Keratinocyte (primary cell): ENCODE measurements at places on chromosomes 4 and X.

DNA sequence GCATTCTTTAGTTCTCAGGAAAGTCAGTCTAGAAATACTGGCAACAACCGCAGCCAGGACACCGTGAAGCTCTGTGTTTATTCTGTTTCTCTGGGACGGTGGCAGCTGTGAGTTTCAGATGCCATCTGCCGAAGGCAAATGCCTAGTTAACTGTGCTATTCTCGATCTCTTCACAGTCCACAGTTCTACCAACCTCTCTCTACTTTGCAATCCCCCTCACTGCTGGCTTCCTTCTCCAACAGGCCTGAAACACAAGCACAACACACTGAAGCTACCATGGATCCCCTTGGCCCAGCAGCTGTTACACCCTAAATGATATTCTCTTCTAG lies 118.8 kb downstream of the ZNF827 start:
- no peak for DNase-seq

GRCh38 chr4:167111622-167112021 lies 122.7 kb downstream of the SPOCK3 start:
- DNase-seq: peak; percentile 33

- DNase-seq: no peak
Measured at GRCh38 chr4:42360256-42360669, 37.0 kb upstream of the SHISA3 start.

- no peak for DNase-seq
Measured at GRCh38 chr4:173025131-173025530, 143.5 kb upstream of the GALNT7 start.

DNA sequence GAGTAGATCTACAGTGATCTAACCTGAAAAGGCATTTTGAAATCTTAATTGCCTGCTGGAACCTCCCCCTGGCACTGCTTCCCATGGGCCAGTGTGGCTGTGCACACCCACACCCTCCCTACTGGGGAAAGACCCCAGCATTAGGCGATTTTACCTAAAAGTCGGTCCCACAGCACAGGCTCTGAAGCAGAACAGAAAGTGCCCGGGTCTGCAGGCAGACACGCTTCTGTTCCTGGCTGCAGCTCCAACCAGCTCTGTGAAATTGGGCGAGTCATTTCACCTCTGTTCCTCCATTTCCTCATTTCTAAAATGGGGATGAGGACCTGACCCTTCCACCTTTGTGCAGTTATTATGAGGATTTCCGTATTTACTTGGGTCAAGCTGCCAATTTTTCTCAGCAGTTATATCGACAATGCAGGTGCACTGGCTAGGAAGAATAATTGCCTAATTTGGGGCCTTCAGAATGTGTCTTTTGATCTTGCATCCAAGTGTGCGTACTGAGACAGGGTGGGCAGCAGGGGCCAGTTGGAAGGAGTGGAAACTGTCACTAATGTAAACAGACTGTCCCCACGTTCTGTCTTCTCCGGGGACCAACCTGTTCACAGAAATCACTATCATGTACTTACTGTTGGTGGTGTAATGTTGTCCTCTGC lies 7.1 kb downstream of the KLF3 start:
- DNase-seq: no peak

- peak; percentile 66 for DNase-seq
Measured at GRCh38 chrX:46710425-46710824, 48.5 kb downstream of the SLC9A7 start.

DNA sequence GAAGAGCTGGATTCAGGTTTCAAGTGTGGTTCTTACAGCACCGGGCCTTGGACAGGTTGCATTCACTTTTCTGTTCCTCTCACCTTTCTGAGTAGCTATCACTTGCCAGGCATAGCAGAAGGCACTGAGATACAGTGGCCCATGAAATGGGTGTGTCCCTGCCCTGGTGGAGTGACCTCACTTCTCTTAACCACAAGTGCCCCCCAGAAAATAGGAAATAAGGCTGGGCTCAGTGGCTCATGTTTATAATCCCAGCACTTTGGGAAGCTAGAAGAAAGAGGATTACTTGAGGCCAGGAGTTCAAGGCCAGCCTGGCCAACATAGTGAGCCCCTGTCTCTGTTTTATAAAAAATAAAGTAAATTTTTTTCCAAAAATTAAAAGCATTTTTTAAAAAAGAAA lies 101.7 kb upstream of the KIT start:
- DNase-seq: no peak

GRCh38 chrX:150236327-150236726 lies 126.8 kb upstream of the MAMLD1 start:
- no peak for DNase-seq

DNA sequence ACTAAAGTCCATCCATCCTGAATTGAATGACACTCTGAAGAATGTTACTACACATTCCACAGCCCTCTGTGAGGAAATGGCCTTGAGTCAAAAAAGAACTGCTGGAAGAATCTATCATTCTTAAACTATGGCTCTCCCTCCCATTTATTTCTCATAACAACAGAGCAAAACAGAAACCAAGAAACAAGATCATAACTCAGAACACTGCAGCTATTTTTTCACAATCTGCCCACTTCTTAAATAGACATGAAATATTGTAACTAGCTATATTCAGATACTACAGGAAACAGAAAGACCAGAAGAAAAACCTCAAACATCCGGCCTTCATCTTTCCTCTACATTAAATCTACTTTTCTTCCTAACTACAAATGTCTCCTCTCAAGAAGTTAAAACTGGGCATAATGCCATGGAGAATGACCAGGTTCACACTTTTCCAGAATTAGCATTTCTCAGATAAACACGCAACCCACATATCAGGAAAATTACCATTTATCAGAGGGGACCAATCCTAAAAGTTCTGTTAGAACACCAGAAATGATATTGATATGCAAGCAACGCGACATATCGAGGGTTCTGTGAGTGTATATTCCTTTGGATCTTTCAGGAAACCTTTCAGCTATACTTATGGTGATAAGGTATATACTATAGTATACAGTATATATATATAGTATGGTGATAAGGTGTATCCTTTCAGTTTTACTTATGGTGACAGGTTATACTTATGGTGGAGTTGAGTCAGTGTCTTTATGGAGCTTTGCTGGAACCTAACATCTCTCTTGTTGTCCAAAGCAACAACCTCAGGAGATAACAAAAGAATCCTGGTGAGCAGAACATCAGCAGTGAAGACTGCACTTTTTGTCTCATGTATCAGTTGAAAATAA lies 60.4 kb upstream of the IRF2 start:
- no peak for DNase-seq

- no peak for DNase-seq
Measured at GRCh38 chr4:169399976-169400767, 129.4 kb upstream of the SH3RF1 start.

GRCh38 chr4:53059871-53060270 lies 197.8 kb downstream of the RASL11B start:
- DNase-seq: no peak

GRCh38 chr4:86759298-86759697 lies 89.9 kb downstream of the SLC10A6 start:
- no peak for DNase-seq

DNA sequence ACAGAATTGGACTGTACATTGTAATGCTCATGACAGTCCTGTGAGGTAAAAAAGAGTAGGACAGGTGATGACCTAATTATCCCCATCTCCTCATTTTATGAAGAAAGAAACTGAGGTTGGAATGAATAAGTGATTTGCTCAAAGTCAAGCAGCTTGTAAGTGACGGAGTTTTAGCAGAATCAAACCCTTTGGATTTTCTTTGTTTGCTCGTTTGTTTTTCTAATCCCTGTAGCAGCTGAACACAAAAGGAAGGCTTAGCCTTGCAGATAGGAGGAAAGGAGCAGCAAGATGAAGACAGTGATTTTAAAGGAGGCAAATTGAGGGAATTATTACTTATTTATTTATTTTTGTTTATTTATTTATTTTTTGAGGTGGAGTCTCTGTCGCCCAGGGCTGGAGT lies 528.4 kb upstream of the AMOT start:
- no peak for DNase-seq

GRCh38 chr4:3250956-3251690 lies 2.2 kb downstream of the MSANTD1 start:
- no peak for DNase-seq

GRCh38 chrX:46637938-46638337 lies 64.4 kb downstream of the CHST7 start:
- peak; percentile 7 for DNase-seq

- DNase-seq: no peak
Measured at GRCh38 chrX:924017-924416, 288.4 kb downstream of the CRLF2 start.

DNA sequence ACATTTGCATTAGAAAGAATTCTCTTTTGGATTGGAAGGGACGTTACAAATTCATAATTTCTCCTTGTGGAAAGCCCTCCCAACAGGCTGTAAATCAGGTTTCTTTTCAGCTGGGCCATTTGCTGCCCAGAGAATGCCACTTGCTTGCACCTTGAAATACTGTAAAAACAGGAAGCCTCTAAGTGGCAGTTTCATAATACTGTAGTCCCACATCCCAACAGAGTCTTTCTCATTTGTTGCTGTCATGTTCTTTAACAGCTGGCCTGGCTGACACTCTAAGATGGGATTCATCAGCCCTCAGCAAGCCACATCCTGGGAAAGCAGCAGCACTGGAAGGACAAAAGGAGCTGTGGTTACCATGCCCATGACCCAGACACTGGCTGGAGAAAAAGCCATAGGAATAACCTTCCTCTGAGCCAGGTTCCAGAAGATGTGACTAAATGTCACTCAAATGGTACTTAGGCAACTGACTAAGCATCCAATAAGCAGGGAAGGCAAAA lies 221.9 kb upstream of the MBNL3 start:
- no peak for DNase-seq

DNA sequence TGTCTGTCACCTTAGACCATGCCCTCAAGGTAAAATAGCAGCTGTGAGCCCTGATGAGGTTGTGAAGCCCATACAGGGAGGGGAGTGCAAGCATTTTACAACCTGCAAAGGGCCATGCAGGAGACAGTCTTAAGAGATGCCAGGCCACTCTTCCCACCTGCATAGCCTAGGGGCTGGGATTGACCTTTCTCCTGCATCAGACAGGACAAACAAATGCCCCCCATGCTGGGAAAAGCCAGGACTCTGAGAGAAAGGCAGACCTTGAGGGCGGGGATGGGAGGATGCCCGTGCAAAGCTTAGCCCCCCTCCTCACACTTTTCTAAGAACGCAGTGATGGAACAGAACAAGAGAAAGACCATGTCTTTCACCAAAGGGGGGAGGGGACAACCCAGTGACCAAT lies 137.9 kb upstream of the MAMLD1 start:
- no peak for DNase-seq

DNA sequence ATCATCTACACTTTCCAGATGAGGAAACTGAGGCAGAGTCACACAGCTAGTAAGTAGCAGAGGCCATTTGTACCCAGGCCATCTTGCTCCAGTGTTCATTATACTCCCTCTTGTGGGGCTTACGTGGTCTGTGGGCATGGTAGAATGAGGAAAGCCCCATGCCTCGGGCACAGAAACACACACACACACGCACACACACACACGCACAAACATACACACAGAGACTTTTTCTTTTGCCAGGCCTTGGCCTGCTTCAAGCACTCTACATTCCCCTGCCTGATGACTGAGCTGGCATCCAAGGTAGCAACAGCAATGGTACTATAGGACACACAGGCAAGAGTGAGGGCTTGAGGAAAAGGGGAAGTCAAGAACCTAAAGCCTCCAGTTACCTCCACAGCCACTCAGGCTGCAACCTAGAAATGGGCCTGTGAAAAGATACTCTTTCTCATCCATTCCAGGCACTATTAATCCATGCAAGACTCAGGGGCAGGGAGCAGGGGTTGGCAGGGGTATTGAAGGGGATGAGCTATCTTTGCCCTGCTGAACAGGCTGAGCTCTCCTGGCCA lies 43.6 kb downstream of the STARD8 start:
- DNase-seq: no peak

GRCh38 chrX:56733459-56734046 lies 4.5 kb downstream of the NBDY start:
- no peak for DNase-seq

- no peak for DNase-seq
Measured at GRCh38 chr4:187065396-187065795, 341.7 kb upstream of the FAT1 start.

DNA sequence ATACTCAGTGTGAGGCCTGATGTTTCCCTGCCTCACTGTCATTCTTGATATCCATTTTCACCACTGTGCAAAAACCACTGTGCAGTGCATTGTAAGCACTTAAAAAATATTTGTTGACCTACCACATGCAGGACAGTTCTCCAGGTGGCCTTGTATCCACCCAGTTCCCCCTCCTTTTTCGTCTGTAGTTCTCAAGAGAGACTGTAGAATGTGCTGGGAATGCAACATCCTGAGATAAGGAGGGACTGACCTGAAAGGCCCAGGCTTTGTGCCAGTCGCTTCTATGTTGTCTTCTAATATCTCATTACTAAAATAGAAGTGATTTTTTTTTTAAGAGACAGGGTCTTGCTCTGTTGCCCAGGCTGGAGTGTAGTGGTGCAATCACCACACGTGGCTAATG lies 21.7 kb upstream of the PAQR3 start:
- no peak for DNase-seq

DNA sequence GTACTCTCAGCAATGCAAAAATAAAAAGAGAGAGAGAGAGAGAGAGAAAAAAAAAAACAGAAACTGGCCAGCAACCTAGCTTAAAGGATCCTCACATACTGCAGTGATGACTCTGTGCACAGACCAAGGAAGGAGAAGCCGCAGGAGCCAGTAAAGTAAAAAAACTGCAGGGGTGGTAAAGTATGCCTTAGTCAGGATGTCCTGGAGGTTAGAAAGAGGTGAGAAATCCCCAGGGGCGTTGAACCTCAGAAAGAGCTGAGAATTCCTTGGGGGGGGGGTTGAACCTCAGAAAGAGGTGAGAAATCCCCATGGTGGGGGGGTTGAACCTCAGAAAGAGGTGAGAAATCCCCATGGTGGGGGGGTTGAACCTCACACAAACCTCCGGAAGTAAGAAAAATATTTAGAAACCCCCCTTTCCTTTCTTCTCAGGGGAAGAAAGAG lies 48.0 kb downstream of the MAGEA9 start:
- DNase-seq: peak; percentile 54

- no peak for DNase-seq
Measured at GRCh38 chr4:54513741-54514140, 144.0 kb upstream of the KIT start.

DNA sequence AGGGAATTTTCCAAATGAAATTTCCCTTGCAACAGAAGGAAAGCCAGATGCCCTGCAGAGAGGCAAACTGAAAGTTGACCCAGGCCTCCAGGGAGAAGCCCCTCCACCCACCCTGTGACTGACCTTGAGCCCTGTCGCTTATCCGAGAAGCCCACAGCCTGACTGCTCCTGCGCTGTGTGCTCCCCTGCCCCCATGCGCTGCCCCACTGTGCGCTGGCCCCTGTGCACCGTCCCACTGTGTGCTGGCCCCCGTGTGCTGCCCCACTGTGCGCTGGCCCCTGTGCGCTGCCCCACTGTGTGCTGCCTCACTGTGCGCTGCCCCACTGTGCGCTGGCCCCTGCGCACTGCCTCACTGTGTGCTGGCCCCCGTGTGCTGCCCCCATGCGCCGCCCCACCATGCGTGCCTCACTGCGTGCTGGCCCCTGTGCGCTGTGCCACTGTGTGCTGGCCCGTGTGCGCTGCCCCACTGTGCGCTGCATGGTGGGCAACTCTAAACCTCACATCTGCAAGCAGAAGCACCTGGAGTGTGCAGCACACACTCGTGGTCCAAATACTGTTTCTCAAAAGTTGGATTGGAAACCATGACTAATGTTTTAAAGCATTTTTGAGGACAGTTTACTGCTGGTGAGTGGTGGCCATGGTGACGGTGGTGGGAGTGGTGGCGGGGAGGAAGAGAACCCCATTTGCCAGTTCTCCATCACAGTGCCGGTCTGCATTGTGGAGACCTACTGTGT lies 8.3 kb upstream of the GRPEL1 start:
- DNase-seq: no peak
